Effector CD4-positive, alpha-beta T cell (primary cell): ENCODE measurements at places on chromosomes 6 and 20.

DNA sequence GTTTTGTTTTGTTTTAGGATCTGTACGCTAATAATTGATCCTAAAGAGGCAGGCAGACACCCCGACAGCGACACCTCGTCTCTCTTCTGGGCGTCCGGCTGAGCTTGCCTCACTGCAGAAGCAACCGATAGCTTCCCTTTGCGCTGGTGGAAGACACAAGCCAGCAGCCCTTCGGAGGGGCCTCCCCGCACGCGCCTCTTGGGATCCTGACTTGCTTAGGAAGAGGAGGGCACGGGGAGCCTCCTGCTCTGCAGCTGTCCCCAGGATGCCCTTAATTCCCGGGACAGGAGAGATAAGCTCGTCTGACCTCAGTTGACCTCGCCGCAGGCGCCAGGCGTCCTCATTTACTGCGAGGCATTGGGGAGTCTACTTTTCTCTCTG, 94.0 kb downstream of the CD83 start:
- peak; percentile 9 for DNase-seq

DNA sequence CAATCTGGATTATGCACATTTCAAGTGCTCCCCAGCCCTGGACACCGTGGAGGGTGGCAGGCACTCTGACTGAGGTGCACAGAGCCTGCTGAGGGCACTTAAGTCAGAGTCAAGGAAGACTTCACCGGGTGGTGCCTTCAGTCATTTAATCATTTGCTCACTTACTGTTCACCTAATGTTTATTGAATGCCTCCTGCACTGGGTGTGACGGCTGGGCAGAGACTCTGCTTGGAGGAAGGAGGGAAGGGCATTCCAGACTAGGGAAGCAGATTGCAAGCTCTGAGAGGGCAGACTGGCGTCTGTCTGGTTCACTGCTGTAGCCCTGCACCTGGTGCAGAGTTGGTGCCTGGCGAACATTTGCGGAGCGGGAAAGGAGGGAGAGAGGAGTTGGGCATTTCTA, 54.2 kb upstream of the FAM83D start:
- no peak for DNase-seq

GRCh38 chr6:56838965-56839364, 115.9 kb upstream of the BEND6 start:
- DNase-seq: no peak

DNA sequence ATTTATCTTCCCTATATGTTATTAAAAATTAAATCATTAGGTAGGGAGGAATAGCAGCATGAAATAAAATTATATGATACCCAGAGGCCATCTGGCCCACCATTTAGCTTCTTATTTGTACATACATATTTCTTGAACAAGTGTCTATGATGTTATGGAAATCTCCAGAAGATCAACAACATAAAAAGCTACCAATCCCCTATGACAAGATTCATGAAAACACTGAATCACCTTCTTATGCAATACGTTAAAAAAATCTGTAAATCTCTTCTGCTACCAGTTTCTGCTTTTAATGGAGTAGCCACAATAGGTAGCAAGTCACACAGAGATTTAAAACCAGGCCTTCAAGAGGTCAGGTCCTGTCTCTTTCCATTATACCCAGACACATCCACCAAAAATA, 125.8 kb upstream of the ENPP5 start:
- no peak for DNase-seq

DNA sequence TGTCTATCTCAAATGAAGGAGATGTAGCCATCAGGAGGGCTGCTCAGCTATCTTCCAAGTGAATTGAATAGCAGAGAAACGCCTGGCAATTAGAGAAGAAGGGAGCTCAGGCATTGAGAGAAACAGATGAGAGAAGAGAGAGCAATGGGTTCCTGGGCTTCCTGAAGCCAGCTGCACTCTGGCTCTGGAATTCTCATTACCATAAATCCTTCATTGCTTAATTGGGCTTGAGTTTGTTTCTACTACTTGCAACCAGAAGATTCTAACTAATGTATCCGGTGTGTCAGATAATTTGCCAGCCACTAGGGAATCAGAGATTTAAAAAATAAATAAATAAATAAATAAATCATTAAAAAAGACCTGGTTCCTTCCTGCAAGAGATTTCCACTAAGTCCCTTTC, 25.0 kb upstream of the CDKAL1 start:
- no peak for DNase-seq

DNA sequence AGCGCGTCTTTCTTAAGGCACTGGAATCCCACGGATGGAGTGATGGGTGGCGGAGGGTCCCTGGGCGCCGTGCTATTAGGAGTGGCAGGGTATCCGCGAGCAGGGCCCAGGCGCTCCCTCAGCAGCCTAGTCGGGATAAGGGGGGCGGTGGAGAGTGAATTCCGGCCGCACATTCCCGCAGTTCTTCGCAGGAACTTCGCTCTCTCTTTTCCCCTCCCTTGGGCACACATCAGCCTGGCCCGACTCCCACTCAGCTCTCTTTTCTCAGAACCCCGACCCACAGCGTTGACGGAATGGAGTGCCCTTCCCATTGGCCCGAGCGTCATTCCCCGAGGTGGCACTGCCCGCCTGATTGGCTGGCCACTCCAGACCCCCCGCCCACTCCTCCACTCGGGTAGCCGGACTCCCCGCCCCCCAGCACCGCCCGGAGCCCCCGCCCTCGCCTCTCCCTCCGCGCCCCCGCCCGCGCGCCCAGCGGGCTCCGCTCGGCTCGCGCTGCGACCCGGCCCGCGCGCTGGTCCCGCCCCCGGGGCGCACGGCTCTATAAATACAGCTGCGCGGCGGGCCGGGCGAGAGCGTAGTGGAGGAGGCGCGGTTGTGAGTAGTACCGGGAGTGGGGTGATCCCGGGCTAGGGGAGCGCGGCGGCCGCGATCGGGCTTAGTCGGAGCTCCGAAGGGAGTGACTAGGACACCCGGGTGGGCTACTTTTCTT, at the start of gene ID4:
TSS of gene ID4 (plus strand) at position 572 of the 712 bp plus-strand sequence. CDS start 385 bp downstream, outside the sequence.
- no peak for DNase-seq

DNA sequence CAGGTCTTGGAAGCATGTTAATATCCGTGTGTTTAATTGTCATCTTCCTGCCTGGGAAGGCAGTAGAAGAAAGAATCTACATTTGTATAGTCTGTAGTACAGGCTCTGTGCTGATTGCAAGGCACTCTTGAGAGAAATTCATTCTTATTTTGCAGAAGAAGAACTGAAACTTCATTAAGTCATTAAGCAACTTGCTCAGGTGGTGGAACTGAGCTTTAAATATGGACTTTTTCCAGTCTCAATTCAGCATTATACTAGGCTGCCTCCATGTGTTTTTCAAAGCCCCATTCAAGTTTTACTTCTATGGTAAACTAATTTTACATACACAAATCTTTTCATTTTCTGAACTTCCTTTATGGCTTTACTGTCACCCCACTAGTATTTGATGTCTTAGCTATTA, 18.7 kb downstream of the ZNF451 start:
- DNase-seq: no peak

GRCh38 chr20:37649017-37649416, 44.8 kb upstream of the CTNNBL1 start:
- no peak for DNase-seq

DNA sequence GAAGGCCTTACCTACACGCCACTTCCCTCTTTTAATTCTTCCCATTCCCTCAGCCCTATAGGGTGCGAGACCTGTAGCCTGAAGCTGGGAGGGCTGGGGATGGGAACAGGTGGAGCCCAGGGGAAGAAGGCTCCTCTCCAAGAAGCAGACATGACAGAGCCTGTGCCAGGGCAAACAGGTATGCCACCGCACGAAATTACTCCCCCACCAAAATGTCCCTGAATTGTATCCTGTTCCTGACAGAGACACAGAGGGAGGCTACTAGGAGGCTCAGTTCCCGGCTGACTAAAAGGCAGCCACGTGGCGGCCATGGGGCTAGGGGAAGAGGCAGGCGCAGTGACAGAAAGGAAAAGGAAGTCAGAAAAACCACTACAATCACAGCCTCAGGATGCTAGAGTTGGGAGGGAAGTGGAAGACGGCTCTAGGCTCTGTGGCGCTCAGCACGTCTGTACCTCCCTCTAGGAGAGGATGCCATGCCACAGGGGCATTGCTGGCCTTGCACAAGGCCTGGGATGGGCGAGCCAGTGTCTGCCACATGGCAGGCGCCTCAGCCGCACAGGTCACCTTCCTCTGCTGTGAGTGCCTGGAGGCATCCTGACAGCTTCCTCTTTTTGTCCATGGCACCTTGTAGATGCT, 27.7 kb downstream of the TFEB start:
- DNase-seq: peak; percentile 10

GRCh38 chr6:159969204-159969912, 476 bp downstream of the IGF2R start:
- no peak for DNase-seq

DNA sequence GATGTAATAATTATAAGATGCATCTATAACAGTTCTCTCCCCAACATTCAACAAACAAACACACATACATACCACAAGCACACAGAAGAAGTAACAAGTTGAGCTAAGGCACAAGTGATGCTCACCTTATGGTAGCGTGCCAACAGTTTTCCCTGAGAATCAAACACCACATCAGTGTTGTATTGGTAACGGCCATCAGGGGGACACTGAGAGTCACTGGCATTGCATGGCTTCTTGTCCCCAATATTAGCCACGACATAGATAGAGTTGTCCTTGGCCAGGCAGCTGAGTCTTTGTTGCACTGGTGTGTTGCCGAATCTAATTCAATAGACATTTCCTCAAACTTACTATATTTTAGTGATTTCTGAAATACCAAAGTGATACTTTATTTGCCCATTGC, 14.8 kb upstream of the VNN1 start:
- no peak for DNase-seq

GRCh38 chr6:69624944-69625343, 171.9 kb downstream of the LMBRD1 start:
- no peak for DNase-seq
